Aorta (tissue), 5 donors: ENCODE measurements at places on chromosomes 3 and 15.

- no peak for DNase-seq
Observed at GRCh38 chr15:31260646-31261265, 65.9 kb upstream of the KLF13 start.

- DNase-seq = no peak
Observed at GRCh38 chr15:57849317-57849716, 142.8 kb downstream of the POLR2M start.

GRCh38 chr15:44726568-44727484 is 9.5 kb upstream of the TRIM69 start:
- no peak for DNase-seq

GRCh38 chr3:36876181-36876936 is 68.5 kb downstream of the TRANK1 start:
- DNase-seq = no peak

DNA sequence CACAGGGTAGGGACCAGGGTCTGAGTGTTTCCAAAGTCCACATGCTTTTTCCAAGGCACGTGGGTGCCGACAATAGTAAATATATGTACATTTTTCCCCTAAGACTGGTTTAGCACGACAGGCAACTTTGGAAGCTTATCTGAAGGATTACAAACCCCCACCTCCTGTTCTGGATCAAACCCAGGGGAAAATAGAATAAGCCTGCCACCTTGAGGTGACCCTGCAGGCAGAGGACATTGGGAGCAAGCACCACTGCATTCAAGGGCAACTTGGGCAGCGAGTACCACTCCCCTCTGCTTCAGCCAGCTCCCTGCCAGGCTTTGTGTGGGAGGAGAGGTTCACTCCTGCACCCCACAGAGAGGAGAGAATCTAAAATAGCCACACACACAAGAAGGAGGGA is 44.8 kb downstream of the KBTBD12 start:
- DNase-seq = no peak

- DNase-seq = no peak
Observed at GRCh38 chr3:163159306-163159705, 1662.7 kb downstream of the OTOL1 start.

DNA sequence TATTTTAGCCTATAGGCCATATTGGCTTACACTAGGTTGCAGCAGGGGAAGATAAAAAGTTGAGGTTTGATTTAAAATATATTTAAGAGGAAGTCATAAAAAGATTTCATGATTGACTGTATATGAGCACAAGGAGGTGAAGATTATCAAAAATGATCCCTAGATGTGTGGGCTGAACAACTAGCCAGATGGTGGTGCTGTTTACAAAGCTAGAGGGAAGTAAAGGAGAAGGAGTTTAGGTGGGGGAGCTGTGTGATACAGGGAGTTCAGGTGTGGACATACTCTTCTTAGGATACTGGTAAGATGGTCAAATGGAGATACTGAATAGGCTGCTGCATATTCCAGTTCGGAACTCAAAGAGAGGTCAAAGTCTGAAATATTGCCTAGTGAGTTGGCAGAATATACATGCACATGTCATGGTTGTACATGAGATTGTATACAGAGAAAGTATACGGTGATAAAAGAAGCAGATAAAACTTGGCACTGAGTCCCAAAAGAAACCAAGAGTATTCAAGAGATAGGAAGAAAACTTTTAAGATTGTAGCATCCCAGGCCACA is 727.8 kb downstream of the NLGN1 start:
- DNase-seq = no peak

DNA sequence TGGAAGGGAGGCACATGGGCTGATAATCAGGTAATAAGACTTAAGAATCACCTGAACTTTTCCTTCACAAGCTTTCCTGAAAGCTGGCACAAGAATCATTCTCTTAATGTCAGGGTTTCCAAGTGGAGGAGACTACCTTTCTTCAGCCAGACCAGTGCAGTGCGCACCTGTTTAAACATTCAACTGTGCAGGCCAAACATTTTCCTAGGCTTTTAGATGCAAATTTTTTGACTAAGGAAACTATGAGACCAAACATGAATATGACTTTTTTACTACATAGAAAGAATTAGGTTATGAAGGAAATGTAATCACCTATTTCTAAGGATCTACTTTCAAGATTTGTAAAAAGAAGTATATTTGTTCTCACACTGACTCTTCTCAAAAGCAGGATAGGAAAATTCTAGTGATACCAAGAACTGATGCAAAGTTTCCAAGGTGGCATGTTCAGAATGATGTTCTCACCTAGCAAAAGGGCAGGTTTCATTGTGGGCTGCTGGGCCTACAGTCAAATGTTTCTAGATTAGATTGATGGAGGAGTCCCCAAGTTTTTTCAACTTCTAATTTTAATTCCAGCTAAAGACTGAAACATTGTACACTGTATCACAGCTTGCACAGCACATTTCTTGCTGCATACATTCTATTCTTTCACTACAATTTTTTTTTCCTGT is 339.1 kb downstream of the TIGIT start:
- DNase-seq = no peak

GRCh38 chr3:177679568-177680471 is 482.5 kb upstream of the TBL1XR1 start:
- DNase-seq = no peak

- no peak for DNase-seq
Observed at GRCh38 chr15:51757450-51757849, 6.1 kb downstream of the TMOD2 start.

DNA sequence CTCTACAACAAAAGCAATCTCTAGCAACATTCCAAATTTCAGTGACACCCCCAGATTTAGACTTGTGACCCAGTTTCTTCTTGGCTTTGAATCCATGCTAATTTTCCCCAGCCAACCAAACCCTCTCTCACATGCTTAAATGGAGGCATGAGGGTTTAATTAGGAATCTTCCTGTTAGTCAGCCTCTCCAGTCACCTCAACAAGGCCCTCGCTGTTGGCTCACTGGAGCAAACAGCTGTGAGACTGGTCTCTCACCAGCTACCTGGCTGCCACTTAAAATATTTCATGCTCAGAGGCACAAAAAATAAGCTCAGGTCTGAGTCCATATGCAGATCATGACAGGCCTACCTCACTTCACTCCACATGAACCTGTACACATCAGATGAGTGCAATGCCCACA is 630.4 kb upstream of the ADAMTS9 start:
- no peak for DNase-seq

- no peak for DNase-seq
Observed at GRCh38 chr3:150097588-150097890, 126.8 kb upstream of the PFN2 start.

- no peak for DNase-seq
Observed at GRCh38 chr15:26864664-26865191, 2.1 kb upstream of the GABRA5 start.

GRCh38 chr3:186996356-186996755 is 66.0 kb downstream of the ST6GAL1 start:
- DNase-seq = no peak

DNA sequence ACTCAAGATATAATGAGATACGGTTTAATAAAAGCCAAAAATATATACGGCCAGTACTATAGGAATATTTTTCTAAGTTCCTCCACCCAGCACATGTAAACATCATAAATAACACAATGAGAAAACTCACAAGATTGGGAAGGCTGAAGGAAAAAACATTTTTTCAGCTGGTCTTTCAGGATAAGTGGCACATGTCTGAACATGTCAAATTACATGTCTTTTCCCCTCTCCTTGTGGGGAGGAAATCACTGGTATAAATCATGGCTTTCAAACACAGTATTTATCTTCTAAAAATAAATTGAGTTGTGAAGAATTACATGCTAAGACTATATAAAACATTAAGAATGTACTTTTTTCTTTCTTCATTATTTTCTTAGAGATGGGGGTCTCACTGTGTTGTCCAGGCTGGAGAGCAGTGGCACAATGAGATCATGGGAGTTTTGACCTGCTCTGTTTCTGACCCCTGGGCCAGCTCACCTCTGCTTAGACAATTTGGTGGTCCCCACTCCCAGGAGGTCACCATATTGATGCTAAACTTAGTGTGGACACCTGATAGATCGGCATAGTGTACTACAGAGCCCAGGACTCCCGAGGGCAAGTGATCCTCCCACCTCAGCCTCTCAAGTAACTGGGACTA is 32.8 kb downstream of the ETV5 start:
- DNase-seq = no peak

GRCh38 chr3:4978966-4979427 is 240 bp upstream of the BHLHE40 start:
- peak; percentile 97 for DNase-seq

GRCh38 chr3:193982258-193982659 is 153.7 kb upstream of the HES1 start:
- peak; percentile 77 for DNase-seq

GRCh38 chr15:29822684-29823459 is 604 bp upstream of the TJP1 start:
- DNase-seq = peak; percentile 82

GRCh38 chr3:195557322-195557721 is 14.2 kb upstream of the PPP1R2 start:
- DNase-seq = no peak

- DNase-seq = no peak
Observed at GRCh38 chr3:145721815-145722214, 439.2 kb downstream of the PLOD2 start.

DNA sequence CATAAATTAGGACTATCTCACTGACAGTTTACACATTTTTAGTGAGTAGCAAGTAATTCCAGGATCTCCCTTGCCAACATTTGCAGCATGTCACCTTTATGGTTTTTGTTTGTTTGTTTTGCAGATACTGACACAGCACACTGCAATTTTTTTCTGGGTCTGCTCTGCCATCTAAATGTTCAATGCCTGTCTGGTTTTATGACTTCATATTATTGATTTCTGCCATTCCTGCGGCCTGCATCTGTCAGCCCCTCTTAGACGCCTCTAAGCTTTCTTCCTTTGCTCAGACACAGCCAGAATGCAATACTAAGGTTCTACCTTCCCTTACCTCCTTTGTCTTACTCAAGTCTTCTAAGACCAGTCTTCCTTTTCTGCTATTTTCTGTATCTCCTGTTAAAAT is 321.2 kb upstream of the AZI2 start:
- DNase-seq = no peak

DNA sequence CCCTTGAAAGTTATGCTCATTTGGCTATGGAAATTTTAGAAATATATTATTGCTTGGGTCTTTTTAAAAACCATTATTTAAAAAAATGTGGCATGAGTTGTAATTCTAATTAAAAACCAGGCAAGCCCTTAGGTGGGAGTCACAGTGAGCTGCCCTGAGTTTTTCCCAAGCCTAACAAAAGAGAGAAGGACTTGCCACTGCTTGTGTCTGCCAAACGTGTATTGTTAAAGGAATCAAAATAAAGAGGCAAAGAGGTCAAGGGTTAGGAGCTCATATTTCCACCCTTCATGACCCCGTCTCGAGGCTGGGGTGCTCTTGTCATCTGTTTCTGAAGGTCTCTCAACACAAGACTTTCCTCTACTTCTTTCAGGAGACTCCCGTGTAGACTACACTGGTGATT is 321.1 kb downstream of the ZIC1 start:
- DNase-seq = no peak

DNA sequence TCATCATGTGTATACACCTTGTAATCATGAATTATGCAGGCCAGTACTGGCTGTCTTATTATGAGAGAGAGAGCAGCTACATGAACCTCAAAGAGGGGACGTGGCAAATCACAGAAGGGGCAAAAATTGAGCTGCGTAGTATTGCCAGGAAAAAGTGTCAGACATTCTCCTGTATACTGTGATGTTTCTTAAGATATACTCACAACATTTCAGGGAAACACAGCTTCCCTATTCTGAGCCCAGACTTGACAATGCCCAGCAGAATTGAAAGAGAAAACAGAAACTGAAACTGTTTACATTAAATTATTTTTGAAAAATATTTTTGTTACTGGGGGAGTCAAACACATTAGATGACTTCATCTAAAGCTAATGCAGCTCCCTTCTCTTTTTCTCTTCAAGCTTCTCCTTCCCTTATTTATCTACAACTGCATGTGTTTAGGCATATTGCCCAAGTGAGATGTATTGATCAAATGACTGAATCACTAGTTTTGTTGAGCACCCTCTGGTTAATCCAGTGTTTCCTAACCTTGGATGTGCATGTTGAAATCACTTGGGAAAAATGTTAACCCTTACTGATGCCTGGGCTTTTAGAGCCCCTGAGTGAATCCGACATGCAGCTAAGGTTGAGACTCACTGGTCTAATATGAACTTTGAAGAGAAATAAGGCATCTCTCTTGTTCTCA is 39.5 kb downstream of the CADPS start:
- DNase-seq = no peak

GRCh38 chr3:19899264-19899663 is 34.8 kb downstream of the EFHB start:
- no peak for DNase-seq

- no peak for DNase-seq
Observed at GRCh38 chr15:100221471-100222348, 120.1 kb downstream of the ADAMTS17 start.
